ENCODE measurements at places on chromosomes 11 and 22. TPM values are rescaled to one million over a fixed set of nuclear protein-coding genes. Genes with fewer than 3 reads are reported as not detected.

DNA sequence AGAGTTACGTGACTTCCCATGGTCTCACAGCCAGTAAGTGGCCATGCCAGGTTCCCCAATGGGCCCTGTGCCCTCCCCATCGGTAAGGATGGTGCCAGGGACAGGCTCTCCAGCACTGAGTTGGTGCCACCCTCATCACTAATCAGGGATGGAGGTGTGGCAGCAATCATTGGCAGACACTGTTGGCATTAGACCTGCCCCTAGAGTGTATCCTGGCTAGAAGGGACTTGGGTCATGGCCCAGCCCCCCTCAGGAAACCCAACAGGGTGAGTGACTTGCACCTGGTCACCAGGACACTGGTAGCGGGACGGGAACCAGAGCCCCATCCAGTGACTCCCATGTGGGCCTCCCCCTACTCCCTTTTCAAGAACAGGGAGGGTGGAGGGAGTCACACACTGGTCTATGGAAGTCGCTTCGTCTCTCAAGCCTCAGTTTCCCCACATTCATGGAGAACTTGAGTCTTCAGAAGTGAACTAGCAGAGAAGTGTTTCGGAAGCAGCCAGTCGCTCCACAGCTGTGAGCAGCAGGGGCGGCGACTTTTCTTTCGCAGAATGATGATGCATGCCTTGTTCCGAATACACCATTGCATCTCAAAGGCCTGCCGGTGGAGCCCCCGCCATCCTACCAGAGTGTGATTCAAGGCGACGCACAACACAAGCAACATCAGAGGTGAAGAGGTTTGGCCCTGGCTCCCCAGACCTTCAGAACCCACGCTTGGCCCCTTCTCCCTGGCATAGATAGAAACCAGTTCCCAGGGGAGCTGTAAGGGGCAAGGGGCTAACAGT, 12.9 kb downstream of the MS4A10 start:
- DNase-seq: no peak

- no peak for DNase-seq
These were observed 293.7 kb downstream of the DDX10 start for GRCh38 chr11:108958368-108959104.

DNA sequence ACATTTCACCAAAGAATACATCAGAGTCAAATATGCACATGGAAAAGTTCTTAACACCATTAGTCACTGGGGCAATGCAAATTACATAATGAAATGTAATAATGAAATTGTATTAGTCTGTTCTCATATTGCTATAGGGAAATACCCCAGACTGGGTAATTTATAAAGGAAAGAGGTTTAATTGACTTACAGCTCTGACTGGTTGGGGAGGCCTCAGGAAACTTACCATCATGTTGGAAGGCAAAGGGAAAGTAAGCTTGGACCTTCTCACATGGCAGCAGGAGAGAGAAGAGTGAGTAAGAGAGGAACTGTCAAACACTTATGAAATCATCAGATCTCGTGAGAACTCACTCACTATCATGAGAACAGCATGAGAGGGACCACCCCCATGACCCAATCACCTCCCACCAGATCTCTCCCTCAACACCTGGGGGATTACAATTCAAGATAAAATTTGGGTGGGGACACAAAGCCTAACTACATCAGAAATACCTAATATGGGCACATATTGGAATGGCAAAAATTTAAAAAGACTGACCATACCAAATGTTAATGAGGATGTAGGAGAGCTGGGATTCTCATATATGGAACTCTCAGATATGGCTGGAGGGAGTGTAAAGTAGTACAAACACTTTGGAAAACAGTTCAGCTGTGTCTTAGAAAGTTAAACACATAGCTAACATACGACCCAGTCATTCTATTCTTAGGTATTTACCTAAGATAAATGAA, 65.1 kb upstream of the CD44 start:
- DNase-seq: no peak

DNA sequence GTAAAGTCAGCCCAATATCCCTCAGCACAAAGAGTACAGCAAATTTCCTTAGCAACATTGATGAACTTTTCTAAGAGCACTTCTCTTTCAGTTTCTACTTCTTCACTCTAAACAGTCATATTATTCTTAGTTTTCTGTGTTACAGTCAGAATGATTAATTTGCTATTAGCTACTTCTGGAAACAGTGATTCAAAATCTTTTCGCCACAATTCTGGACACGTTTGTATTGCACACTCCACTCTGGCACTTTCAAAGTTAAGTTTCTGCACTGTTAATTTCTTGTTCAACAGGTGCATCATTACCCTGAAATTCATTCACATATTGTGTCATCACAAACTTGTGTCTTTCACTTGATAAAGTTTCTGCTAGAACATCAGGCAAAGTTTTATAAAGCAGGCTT, 22.5 kb downstream of the ABTB2 start:
- no peak for DNase-seq

The PNPLA3 gene
- 18.3 TPM for total RNA-seq
